Activated T-helper 17 cell treated with anti-CD3 and anti-CD28 coated beads, Interleukin-2, amount 50 U/mL, for 72 hours (primary cell): ENCODE measurements at places on chromosomes 16 and 17. TPM values are rescaled to one million over a fixed set of nuclear protein-coding genes. Genes with fewer than 3 reads are reported as not detected.
A peak's percentile ranks its signal among the peaks of the same experiment; 100 is the strongest.

The CASKIN1 gene
- total RNA-seq, result 6.6 TPM

DNA sequence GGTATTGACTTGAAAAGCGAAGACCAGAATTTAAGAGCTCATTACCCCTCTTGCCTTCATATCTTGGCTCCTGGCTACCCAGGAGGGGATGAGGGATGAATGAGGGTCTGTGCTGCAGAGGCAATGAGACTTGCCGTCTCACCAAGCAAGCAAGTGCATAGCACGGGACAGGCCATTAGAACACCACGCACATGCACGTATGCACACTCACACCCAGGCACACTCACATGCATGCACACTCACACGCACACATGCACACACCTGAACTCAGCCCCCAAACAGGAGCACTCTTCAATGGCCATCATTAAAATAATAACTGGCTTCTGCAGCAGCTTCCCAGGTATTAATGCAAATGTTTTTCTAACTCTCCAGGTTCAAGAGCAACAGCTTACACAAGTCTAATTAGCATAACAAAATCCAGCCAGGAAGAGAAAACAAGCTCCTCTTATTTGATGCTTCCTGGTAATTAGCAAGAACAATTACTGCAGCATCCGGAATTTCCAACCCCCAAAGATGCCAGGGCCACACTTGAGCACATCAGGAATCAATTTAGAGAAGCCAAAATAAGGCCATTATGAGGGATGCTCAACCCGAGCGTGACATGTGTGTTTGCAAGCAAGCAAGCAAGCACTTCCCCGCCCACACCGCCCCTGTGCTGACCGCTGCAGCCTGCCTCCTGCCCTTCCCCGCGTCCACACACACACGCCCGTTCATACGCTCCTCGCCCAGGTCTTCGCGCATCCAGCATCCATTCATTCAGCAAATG lies 171.6 kb upstream of the TNRC6C start:
- no peak for ATAC-seq

The CHST4 gene
- not detected for total RNA-seq

GRCh38 chr17:28702752-28703150 lies 8.9 kb downstream of the PROCA1 start:
- no peak for ATAC-seq

The HBM gene
- total RNA-seq, result not detected

GRCh38 chr17:51585514-51586104 lies 325.3 kb downstream of the UTP18 start:
- ATAC-seq, result no peak

The STH gene
- total RNA-seq, result not detected

The CYBC1 gene
- 323 TPM for total RNA-seq

The HOXB6 gene
- 0.37 TPM for total RNA-seq

GRCh38 chr16:53014287-53014686 lies 38.4 kb downstream of the CHD9NB start:
- no peak for ATAC-seq

DNA sequence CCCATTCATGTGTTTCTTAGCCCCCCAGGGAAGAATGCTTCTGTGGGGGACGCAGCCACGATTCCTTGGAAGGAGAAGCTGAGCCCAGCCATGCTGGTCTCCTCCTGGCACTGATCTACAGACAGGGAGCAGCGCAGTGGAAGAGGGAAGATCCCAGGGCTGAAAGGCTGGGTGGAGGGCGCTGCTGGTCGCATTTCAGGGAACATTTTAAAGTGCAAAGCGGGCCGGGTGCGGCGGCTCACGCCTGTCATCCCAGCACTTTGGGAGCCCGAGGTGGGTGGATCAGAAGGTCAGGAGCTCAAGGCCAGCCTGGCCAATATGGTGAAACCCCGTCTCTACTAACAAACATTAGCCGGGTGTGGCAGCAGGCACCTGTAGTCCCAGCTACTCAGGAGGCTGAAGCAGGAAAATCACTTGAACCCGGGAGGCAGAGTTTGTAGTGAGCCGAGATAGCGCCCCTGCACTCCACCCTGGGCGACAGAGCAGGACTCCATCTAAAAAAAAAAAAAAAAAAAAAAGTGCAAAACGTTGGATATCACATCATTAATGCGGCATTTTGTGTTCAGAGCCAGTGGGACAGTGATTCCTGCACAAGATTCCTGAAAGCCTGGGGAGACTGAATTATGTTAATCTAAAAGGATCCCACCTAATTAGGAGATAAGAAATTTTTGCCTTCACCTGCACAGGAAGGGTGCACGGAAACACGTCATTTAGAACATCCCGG lies 558 bp upstream of the CHMP6 start:
- peak; percentile 17 for ATAC-seq

The CDH13 gene
- not detected for total RNA-seq

GRCh38 chr16:59126486-59126885 lies 392.4 kb upstream of the GOT2 start:
- ATAC-seq, result no peak

DNA sequence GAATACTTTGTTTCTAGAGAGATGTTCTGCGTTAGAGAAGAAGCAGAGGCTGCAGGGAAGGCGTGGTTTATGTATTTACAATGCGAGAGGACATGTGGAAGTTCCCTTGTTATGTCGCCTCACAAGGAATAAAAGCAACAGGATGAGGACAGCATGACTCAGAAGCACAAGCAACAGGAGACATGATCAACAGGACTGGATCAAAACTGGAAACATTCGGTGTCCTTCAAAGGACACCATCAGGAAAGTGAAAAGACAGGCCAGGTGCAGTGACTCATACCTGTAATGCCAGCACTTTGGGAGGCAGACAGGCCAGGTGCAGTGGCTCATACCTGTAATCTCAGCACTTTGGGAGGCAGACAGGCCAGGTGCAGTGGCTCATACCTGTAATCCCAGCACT lies 52.6 kb downstream of the CCDC57 start:
- ATAC-seq, result no peak

- ATAC-seq, result no peak
Measured at GRCh38 chr17:80882323-80882722, 109.3 kb upstream of the CHMP6 start.

The NUPR1 gene
- not detected for total RNA-seq

The GLTPD2 gene
- not detected for total RNA-seq

The TERB1 gene
- 0.34 TPM for total RNA-seq

The ADAD2 gene
- total RNA-seq, result not detected

- no peak for ATAC-seq
Measured at GRCh38 chr17:9899280-9900043, 5.6 kb downstream of the RCVRN start.

DNA sequence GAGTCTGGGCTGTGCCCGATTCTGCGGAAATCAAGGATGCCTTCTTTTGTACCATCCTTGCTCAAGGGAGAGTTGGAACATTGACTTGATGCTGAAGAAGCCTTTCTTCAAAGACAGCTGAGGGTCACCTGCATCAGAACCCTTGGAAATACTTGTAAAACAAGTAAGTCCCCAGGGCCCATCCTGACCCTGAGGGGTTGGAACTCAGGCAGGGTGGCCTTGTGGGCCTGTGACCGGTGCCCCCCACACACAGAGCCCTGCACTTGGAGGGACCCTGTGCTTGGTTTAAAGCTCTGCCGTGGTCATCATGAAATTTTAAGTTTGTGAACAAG lies 56.9 kb downstream of the WIPI1 start:
- ATAC-seq, result no peak

- ATAC-seq, result no peak
Measured at GRCh38 chr16:66337463-66338188, 28.9 kb upstream of the CDH5 start.

DNA sequence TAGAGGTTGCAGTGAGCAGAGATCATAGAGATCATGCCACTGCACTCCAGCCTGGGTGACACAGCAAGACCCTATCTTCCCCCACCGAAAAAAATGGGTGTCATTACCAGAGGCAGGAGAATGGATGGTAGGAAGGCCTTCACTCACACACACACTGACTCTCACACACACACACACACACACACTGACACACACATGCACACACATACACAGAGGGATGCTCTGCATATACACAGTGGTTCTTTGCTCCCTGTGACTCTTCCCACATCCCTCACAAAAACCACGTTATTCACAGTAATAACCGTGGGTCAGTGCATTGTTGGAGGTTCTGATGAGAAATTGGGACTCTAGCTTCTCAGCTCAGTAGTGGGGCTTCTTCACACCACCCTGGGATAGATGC lies 300.2 kb upstream of the N4BP1 start:
- no peak for ATAC-seq

The DYNLL2 gene
- total RNA-seq, result 27.1 TPM

- no peak for ATAC-seq
Measured at GRCh38 chr16:50616883-50617645, 64.0 kb downstream of the SNX20 start.

The SEC14L5 gene
- total RNA-seq, result 1.0 TPM

DNA sequence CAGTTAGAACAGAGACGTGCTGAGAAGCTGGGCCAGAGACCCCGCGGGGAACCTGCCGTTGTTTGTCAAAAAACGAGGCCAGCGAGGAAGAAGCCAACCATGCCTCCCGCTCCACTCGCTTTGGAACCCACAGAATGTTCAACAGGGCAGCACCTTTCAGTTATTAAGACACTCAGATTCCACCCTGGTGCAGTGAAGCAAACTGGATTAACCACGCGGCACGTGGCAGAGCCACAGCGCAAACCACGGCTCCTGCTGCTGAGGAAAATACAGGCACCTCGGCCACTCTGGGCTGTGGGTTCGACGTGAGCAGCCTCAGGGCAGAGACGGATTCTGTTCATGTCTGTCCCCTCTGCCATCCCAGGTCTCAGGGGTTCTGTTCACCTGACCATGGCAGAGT lies 24.4 kb downstream of the ALOX15 start:
- ATAC-seq, result no peak
